SHP77 (cell line): ENCODE measurements at places on chromosomes 11 and 22.

- peak; percentile 6 for DNase-seq
Measured at GRCh38 chr11:5684646-5685362, at the start of gene TRIM5. TSS of gene TRIM5 (minus strand) at chr11:5685074. CDS start at chr11:5680177, 4,897 bp downstream.

DNA sequence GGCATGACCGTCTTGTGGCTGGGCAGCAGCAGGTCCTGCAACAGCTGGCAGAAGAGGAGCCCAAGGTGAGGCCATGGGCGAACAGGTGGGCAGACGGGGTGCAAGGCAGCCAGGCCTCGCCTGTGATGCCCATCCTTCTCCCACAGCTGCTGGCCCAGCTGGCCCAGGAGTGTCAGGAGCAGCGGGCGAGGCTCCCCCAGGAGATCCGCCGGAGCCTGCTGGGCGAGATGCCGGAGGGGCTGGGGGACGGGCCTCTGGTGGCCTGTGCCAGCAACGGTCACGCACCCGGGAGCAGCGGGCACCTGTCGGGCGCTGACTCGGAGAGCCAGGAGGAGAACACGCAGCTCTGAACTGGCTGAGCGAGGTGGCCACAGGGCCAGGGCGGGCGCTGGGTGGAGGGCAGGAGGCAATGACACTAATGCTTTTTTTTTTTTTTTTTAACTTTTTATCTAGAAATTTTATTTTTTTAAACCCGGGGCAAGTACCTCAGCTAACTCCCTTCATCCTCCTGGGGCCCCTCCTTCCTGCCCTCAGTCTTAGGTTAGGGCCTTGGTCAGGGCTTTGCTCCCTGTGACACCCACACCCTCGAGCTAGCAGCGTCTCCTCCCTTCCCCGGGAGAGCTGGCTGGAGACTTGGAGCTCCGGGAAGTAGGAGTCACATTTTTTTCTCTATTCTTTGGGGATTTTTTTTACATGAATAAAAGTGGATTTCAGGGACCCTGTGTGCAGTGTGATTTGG, 16.0 kb downstream of the PLCB3 start:
- DNase-seq: no peak

DNA sequence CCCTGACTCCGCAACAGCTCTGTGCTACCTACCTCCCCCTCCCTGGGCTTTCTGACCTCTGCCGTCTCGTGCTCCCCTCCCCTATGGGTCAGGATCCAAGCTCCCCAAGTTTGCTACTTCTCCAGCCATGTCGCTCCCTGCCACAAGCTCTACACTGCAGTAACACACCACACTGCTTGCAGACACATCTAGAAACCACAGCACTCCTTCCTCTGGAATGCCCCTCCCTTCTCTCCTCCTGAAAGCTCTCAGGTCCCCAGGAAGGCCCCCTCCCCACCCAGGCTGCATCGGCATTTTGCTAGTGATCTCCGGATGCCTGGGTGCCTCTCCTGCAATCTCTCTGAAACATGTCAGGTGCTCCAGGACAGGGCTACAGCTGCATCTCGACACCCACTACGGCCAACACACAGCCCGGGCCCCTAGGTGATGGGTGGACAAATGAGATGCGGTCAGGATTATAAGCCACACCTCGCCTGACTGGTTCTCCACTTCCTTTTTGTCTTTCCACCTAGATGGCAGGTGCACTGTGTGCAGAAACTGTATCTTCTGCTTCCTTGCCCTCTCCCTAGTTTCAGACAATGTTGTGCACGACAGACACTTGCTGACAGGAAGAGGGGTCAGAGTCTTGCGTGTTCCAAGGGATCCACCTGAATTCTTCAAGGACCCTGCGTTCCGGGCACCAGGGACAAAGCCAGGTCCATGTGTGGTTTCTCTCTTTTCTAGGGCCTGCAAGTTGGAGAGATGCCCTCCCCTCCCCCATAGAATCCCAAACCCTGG, 22.9 kb downstream of the RPUSD4 start:
- no peak for DNase-seq

GRCh38 chr11:73177380-73177777, 35.3 kb upstream of the FCHSD2 start:
- DNase-seq: no peak

- DNase-seq: no peak
Measured at GRCh38 chr22:40594924-40595323, 41.6 kb downstream of the MRTFA start.

GRCh38 chr11:13046637-13047570, 37.8 kb downstream of the RASSF10 start:
- no peak for DNase-seq

DNA sequence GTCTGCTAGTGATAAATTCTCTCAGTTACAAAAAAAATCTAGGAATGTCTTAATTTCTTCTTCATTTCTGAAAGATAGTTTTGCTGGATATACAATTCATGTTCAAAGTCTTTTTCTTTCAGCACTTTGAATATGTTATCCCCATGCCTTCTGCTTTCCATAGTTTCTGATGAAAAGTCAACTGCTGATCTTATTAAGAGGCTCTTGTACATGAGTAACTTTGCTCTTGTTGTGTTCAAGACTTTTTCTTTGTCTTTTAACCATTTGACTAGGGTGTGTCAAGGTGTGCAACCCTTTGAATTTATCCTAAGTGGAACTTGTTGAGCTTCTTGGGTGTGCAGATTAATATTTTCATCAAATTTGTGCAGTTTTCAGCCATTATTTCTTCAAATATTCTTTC, 22.1 kb upstream of the ACCSL start:
- DNase-seq: no peak

GRCh38 chr11:92324890-92325289, 100.3 kb downstream of the FAT3 start:
- DNase-seq: no peak

DNA sequence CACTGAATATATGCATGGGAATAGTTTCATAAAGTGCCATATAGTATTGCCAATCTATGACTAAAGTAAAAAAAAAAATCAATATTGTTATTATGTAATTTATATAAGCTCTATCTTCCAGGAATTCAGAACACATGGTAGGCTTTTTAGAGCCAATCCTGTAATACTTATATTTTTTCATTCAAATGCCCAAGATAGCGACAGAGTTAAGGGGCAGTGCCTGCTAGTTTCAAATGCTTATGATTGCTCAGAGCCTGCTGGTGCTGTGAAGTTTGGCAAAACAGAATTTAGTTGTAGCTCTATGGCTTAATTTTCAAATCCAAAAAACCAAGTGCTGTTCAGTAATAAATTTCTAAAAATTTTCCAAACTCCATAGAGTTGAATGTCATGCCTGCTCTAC, 39.0 kb upstream of the BLID start:
- DNase-seq: no peak

- no peak for DNase-seq
Measured at GRCh38 chr22:30309951-30310741, 16.6 kb downstream of the TBC1D10A start.

- DNase-seq: no peak
Measured at GRCh38 chr22:50286275-50286674, 16.1 kb upstream of the MAPK11 start.

DNA sequence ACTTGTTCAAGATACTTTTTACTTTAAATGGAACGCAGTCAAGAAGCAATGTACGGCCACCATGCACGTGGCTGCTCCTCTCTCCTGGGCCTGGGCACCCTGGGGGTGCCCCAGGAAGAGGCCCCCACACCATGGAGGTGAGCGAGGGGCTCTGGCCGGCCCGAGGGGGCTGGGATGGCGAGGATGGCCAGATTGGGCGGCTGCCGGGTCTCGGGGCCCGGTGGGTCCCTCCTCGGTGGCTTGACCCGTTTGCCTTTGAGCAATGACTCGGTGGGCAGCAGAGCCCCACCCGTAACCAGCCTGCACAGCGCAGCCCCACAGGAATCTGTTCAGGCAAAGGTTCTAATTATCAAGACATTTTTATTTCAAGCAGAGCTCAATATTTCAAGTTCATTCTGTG, 167.4 kb downstream of the BRD1 start:
- DNase-seq: no peak
